ENCODE measurements at places on chromosomes 4 and X.

DNA sequence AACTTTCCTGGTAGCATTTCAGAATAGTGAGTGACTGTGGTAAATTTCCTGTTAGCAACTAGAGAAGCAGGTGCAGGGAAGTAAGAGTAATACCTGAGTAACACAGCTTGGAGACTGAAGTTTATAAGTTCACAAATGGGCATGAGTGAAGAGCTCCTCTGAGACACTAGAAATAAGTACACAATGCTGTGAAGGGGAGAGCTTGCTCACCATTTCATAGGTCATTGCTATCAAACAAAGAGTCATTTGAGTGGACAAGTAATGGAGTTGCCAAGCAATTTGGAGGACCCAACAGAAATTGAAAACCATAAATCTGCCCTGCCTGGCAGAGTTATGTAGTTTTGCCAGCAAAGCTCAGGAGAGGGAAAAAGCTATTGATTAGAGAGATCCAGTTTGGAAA is 523.6 kb downstream of the TRAM1L1 start:
- no peak for DNase-seq

DNA sequence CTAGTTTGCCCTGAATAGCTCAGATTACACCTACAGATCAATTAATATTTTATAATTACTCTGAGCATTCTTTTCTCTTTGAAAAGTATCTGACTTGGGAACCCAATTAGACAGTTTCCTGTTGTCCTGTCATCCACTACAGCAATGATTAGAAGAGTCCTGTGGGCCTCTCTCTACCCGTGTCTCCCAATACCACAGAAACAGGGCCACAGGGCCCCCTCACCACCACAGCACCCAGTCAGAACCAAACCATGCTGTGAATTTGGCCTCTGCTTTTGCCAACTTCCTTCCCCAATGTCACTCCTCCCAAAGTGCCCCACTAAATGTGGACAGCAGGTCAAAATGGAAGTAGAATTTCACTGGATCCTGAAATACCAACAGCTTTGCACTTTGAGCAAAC is 10.3 kb downstream of the USP46 start:
- no peak for DNase-seq

DNA sequence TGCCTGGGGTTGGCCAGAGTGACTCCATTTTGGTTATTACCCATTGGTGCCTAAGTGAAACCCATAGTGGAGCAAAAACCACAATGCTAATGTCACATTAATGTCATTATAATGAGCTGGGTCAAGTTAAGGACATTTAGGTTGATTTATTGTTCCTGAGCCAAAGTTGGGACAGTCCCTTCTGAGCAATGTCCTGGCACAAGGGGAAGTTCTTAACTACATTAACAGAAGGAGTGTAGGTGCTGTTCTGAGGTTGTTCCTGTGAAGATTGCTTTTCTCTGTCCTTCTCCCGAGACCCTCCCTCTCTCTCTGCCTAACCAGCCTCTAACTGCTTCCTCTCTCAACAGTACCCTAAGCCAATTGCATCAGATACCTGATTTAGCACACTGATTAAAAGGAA is 1956.8 kb upstream of the PCDH10 start:
- DNase-seq = no peak

GRCh38 chr4:108113229-108113628 is 55.5 kb downstream of the LEF1 start:
- DNase-seq = no peak

DNA sequence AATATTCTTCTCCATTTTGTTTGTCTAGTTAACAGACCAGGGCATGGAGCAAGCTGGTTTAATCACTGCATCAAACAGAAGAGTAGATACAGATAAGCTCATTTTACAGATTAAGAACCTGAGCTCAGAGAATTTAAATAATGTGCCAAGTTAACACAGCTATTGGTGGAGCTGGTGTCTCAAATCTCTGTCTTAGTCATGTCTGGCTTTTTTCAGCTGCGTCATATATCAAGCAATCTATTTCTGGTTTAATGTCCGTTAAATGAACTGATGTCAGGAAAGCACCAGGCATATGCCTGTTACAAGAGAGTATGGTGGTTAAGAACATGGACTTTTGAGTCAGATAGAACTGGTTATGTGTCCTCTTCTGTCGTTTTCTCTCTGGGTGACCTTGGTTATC is 79.8 kb upstream of the ADGRA3 start:
- peak; percentile 3 for DNase-seq

GRCh38 chr4:7124689-7125442 is 57.0 kb upstream of the GRPEL1 start:
- peak; percentile 64 for DNase-seq

- peak; percentile 41 for DNase-seq
Observed at GRCh38 chr4:182190306-182190705, 52.9 kb upstream of the TENM3 start.

DNA sequence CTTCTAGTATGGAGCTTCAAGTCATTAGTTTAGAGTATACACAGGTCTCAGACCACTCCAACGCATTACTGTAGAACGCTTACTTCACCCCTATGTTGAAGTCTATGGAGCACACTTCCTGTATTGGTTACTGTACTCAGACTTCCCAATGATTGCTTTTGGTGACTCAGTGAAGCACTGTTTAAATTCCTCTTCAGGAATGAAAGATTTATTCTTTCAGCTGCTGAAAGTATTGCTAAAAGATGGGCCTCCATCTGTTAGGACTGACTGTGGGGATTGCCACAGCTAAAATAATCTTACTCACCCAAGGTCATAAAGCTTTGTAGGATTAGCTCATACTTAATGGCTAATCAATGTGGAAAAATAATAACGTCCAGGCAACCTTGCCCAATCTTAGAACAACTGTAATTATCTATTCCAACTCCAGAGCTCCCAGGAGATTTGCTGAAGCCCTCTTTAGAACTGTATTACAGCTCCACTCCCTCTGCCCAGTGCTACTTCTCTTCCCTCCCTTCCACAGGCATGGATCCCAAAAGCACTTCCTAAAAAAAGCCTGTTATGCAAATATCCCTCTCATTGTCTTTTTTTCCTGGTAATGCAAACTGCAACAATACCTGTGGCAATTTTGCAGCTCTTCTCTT is 281.9 kb upstream of the HS3ST1 start:
- no peak for DNase-seq

- DNase-seq = peak; percentile 22
Observed at GRCh38 chr4:30744957-30745640, 24.9 kb downstream of the PCDH7 start.

GRCh38 chr4:38381788-38382187 is 282.2 kb upstream of the KLF3 start:
- no peak for DNase-seq

DNA sequence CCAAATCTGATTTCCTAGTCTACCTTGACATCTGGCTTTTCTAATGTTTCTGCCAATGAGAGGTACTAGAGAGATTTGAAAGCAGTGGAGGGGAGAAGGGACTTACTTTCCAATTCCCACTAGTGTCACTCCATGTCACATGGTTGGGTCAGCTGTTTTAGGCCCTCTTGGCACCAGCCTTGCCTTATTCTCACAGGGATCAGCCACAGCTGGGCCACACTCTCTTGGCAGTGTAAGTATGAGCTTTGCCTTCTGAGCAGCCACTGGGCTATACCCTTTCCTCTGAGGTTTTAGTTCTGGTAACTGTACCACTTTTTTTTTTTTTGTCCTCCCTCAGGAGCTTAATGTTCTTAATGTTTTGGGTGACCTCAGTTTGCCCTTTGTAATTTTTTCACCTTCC is 10.2 kb upstream of the ADH1C start:
- no peak for DNase-seq

DNA sequence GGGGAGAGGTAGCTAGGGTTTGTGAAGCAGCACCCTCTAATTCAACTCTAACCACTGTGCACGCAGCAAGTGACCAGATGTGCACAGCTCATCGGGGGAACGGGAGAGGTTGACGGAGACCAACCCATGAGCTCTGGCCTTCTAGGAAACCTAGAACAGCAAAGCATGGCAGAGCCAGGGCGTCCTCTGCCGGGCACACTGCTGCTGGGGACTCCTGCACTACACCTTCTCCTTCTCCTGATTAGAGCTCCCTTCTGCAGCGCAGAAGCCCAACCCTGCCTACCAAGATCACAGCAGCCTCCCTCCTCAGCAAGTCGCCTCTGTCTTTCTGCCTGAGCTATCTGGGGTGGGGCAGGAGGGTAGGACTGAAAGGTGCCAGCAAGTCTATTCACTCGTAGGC is 252.3 kb upstream of the PSAPL1 start:
- DNase-seq = no peak

DNA sequence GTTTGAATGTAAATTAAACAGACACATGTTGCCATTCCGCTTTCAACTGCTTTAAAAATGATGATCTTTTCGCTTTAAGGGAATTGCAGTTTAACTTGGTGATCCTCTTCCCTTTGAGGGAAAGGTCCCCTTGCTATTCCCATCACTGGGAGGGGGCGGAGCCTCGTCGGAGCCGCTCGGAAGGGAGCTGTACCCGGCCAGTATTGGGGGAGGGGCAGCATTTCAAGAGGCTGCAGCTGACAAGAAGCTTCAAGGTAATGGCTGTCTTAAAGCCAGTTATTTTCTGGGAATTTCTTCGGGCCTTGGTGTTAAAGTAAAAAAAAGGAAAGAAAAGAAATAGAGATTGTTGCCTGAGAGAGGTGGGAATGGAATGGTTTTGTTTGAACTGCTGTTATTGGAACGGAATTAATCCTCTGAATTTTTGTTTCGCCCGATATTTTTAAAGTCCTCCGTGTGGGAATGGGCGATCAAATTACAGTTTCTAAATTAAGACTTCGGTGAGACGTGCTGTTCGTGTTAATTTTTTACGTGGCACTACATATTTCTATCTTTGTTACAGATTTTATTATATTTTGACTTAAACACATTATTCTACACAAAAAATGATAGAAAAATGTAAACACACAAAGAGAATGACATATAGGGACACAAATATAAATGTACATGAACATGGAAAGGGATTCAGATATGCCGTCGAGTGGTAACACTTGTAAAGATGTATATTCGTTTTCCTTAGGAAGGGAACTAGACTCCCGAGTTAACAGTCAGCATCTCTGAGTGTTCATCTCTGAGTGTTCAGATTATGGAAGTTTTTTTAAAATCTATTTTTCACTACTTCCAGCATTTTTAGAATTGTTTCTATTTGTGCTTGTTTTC is 9.2 kb downstream of the PWWP3B start:
- no peak for DNase-seq

DNA sequence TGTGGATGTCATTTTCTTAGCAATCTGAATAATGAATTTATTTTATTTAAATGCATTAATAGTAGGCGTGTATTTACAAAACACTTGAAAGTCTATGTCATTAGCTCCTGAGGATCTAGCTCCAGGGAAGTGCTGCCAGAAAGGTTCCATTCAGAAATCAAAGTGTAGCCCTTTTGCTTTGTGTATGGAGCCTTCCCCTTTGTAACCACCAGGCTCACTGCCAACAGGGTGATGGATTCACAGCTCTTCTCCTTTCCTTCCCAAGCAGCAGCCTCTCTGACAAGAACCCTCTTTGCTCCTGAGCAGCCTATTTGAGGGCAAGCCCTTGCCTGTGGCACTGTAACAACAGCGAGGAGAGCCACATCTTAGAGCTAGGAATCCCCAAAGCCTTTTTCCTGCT is 286.0 kb upstream of the RASGEF1B start:
- DNase-seq = no peak

DNA sequence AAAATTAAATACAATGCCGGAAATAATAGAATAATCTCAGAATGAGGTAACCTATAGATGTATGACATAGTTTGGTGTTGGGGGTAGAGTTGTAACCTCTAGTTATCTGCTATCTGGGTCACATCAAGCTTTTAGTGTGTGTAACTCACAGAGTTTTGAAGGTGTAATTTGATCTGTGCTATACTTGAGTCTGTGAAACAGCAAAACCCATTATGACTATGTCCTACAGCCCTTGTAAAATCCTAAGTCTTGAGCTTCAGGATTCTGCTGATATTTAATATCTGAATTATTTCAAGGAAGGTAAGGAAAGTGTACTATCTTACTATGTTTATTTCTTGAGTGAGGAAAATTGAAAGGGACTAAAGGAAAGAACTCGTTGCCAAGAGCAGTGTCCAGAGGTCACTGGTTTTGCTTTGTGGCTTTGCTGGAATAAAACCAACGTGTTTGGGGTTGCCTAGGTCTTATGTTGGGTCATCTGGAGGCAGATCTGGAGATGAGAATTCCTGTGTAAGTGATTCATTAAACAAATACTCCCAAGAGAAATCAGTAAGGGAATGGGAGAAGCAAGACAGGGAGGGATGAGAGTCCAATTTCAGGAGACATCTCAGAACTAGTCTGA is 107.8 kb upstream of the CBLL2 start:
- DNase-seq = peak; percentile 73

DNA sequence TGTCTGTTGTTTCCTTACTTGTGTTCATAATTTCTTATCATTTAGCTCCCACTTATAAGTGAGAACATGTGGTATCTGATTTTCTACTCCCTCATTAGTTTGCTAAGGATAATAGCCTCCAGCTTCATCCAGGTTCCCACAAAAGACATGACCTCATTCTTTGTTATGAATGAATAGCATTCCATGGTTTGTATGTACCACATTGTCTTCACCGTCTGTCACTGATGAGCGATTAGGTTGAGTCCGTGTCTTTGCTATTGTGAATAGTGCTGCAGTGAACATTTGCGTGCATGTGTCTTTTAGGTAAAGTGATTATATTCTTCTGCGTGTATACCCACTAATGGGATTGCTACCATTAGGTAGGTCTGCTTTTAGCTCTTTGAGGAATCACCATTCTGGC is 624.3 kb upstream of the EPHA5 start:
- peak; percentile 4 for DNase-seq

DNA sequence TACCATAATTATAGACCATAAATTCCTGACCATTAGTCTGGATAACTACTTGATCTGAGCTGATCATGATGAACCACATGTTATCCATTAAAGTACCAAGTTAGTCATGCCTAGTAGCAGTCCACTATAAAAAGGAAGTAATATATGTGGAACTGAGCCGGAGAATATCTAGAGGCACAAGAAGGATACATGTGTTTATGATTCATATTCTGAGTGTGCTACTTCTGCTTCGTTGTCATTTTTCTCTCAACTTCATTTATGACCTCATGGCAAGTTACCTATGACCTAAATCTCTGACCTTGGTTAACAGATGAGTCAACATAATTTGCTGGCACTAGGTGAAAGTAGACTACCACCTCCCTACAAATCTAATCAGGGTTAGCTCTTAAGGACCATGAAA is 56.5 kb upstream of the ANKRD17 start:
- no peak for DNase-seq

GRCh38 chr4:31360786-31361185 is 640.6 kb downstream of the PCDH7 start:
- DNase-seq = no peak

All from A172 (cell line).